ENCODE measurements at places on chromosomes 1 and 21.
A peak's percentile ranks its signal among the peaks of the same experiment; 100 is the strongest.

- no peak for DNase-seq
Observed at GRCh38 chr1:243842978-243843511, 7.0 kb downstream of the AKT3 start.

DNA sequence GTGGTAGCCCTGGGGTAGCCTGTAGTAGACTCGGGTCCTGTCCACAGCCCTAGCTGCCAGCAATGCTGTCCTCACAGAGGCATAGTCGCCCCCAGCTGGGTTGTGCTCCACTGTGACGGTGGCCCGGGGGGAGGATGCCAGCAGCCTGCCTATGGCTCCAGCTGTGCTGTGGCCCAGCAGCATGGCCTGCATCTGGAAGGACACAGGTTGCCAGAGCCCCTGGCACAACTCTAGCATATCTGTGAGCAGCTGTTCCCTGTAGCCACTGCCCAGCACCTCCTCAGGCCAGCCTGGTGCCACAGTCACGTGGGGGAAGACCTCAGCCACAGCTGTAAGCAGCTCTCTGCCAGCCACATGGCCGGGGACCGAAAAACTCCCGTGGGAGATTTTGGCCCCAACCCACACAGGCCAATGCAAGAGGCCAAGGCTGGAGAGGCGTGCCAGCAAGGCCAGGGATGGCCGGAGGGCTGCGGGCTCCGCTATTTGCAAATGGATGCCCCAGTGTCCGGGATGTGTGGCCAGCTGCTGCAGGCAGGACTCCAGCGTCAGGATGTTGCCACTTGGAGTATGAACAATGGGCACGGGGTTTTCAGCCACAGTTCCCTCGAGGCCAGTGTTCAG, 13.9 kb downstream of the FAM151A start:
- DNase-seq: no peak

- no peak for DNase-seq
Observed at GRCh38 chr1:89631816-89632656, 884 bp upstream of the LRRC8C start.

DNA sequence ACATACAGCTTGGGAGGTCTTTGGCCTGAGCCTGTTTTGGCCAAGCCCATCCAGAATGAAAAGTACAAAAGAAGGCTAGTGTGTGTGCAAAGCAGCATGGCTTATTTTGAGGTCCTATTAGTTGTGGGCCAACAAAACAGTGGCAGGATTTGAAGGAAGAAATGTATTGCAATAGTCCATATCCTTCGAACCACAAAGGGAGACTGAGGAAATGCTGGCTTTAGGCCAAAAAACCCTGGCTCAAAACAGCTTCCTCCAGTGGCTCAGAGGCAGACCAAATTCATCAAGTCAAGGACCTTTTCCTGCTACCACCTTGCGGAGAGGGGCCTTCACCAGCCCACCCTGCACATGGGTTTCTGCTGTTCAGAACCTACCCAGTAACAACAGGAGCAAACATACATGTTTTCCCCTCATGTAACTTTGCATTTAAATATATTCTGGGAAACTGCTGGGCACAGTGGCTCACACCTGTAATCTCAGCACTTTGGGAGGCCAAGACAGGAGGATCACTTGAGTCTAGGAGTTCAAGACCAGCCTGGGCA, 43.3 kb downstream of the VPS26C start:
- DNase-seq: no peak

DNA sequence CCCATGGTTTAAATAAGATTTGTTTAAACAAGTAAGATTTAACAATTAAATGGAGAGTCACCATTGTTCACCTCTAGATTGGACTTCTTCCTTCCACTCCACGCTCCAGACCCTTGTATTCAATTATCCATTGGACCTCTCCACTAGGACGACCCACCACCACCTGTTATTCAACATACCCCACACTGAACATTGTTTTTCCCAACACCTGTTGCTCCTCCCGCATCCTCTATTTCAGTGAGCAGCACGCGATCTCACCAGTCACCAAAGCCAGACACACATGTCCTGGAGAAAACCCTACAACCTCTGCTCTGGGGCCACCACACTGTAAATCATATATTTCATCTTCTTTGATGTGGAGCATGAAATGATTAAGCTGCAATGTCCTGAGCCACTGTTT, 28.6 kb downstream of the ATP8B2 start:
- no peak for DNase-seq

GRCh38 chr1:224106568-224107281, 7.2 kb upstream of the FBXO28 start:
- no peak for DNase-seq

DNA sequence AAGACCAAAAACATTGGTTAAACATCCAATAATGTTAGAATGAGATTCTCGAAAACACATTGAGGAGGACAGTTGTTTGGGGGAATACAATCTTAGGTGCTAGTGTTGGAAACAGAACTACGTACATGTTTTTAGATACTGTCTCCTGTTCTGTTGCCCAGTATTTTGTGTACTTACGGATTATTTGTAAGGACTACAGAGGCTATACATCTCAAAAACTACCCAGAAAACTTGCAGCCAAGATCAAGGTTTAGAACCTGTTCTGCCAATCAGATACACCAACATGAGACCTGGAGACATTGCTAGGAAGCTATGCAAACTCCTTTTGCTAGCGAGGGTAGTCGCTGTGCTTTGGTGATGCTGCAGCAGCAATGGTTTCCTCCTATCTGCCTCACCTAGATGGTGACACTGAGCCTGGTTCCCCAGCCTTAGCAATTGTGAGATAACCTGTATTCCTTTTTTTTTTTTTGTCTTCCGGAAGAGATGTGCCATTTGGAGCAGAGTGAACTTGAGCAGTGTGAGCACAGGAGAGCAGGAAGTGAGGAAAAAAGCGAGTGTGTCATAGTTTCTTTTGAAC, 21.8 kb downstream of the YBX1 start:
- no peak for DNase-seq

DNA sequence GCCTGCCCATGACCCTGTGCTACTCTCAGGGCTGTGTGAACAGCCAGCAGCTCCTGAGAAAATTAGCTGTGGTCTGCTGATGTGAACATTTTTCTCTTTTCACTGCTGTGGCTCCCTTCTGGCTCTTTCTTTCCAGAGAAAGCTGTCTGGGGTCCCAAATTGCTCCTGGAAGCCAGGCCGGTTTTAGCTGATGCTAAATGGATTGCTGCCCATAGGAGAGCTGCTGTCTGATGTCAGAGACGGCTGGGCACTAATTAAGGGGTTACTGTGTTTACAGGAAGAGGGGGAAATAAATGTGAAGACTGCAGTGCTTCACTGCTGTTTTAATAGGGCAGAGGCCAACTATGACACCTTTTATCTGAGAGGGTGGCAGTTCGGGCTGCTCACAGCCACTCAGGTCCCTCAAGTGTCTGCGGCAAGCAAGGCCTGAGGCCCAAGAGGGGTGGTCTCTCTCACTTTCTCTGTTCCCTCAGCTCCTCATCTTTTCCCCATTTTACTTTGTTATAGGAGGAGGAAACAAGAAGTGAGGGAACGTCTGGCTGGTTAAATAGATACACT, 106.0 kb upstream of the GNG12 start:
- no peak for DNase-seq

- no peak for DNase-seq
Observed at GRCh38 chr1:171600862-171601261, 21.2 kb upstream of the MYOCOS start.

- no peak for DNase-seq
Observed at GRCh38 chr1:74679811-74680210, 6.2 kb upstream of the ERICH3 start.

GRCh38 chr1:153944827-153945117, 1.7 kb downstream of the DENND4B start:
- DNase-seq: no peak

- peak; percentile 55 for DNase-seq
Observed at GRCh38 chr1:214566158-214567104, 15.0 kb upstream of the PTPN14 start.

DNA sequence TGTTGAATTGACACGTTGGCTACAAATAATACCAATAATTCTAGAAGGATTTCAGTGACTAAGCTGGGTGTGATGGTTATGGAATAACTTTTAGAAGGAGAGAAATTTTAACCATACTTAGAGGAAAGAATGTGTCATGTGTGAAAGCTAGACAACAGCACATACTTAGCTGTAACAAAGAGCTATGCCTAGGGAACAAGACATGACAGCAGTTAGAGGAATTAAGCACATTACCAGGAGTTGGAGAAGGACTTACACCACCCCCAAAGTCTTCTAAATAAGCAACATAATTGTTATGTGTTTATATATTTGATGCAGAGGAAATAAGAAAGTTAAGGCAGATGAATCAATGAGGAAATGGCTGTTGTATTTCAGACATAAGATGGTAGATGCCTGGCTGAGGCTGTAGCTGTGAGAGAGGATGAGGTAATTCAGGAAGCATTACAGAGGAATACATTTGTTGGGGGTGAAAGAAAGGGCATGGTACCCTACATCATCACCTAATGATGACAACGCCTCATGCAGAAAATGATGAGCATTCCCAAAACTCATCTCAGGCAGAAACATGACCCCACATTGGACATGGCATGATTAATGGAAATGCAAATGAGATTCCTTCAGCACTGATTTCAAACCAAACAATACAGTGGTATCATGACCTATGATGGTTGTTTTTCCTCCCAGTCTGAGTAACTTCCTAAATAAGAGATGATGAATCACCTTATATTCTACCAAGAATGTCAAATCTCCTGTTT, 211.5 kb downstream of the LHX8 start:
- DNase-seq: no peak

GRCh38 chr1:39003281-39003680, 12.2 kb downstream of the AKIRIN1 start:
- no peak for DNase-seq

GRCh38 chr1:104953555-104953954, 1203.9 kb downstream of the AMY1C start:
- DNase-seq: no peak

DNA sequence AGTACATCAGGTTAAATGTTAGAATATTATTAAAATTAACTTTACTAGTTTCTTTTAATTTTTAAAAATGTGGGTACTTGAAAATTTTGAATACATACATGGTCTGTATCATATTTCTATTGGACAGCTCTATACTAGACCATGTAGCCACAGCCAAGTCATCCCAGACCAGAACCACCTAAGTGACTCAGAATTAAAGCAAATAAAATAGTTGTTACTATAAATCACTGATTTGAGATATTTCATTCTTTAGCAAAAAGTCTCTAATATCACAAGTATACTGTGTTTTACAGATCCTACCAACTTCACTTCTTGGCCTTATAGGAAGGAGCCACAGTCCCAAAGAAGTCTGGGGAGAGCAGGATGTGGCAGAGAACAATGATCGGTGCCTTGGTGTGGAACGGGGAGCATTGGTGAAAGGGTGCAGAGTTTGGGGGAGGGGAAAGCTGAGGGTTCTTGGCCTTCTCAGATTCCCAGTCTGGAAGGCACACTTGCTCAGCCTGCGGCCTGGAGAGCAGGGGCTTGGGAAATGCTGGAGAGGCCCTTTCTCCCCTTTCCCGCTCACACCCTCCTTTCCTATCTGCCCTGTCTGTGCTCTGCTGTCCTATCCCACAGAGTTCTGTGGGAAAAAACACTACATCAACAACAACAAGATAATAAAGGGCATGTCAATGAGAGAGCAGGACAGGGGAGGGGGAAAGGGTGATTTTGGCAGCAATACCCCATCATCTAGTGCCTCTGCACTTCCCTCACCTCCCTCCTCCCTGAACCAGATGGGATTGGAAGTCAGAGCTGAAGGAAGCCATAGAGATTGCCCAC, 122.1 kb downstream of the NGF start:
- DNase-seq: no peak

DNA sequence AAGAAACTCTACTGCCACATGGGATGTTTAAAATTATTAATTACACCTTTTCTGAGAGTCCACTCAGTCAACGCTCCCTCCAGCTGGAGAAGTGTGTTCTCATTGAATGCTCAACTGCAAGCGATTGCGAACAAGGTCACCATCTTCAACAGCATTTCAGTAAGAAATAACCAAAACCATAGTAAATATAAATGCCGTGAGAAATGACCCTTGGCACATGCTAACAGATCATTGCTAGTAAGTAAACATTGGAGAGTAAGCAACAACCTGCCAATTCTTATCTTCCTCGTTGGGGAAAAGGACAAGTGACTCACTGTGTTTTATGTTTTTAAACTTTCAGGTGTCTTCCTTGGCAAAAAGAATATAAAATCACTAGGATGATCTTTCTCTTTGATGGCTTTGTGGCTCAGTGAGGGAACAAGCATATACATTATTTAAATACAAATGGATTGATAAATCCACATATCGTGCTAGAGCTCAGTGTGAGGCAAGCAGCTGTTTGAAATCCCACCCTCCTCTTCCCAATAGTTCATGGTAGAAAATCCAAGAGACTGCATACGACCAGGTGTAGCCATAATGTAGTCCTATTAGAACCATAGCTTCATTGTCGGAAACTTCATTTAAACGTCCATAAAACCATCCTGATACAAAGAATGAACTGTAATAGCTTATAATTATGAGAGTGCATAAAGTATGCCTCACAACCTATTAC, 214.6 kb downstream of the GRIK1 start:
- DNase-seq: no peak

DNA sequence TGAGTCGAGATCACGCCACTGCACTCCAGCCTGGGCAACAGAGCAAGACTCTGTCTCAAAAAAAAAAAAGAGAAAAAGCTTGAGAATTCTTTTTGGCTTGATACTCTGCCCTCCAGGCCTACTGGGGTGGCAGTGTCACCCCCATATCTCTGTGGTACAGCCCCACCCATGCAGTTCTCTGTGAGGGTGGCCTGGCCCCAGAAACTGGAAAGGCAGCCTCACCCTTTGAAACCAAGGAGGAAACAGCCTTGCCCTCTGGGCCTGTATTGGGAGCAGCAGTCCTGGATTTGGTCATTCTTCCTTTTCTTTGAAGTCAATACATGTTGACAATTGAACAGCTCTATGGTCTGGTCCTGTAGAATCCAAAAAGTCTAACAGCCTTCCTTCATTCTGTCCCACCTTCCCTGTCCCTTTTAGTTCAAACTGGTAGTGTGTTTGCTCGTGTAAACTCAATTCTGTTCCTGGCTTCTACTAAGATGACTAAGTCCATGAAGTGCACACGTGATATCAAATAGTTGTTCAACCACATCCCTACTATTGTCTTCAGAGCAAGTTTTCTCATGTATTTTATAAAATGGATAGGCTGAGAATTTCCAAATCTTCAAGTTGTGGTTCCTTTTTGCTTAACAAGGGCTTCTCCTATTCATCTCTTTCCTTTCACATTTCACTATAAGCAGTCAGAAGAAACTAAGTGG, 13.2 kb downstream of the ST7L start:
- DNase-seq: no peak

- DNase-seq: no peak
Observed at GRCh38 chr1:77407738-77408375, 126.0 kb downstream of the AK5 start.
